ENCODE measurements at places on chromosomes 7 and 10.

- no peak for DNase-seq
These were observed 25.4 kb upstream of the ELN start for GRCh38 chr7:74002474-74003017.

- DNase-seq = no peak
These were observed 40.6 kb downstream of the PRKAG2 start for GRCh38 chr7:151836191-151836926.

DNA sequence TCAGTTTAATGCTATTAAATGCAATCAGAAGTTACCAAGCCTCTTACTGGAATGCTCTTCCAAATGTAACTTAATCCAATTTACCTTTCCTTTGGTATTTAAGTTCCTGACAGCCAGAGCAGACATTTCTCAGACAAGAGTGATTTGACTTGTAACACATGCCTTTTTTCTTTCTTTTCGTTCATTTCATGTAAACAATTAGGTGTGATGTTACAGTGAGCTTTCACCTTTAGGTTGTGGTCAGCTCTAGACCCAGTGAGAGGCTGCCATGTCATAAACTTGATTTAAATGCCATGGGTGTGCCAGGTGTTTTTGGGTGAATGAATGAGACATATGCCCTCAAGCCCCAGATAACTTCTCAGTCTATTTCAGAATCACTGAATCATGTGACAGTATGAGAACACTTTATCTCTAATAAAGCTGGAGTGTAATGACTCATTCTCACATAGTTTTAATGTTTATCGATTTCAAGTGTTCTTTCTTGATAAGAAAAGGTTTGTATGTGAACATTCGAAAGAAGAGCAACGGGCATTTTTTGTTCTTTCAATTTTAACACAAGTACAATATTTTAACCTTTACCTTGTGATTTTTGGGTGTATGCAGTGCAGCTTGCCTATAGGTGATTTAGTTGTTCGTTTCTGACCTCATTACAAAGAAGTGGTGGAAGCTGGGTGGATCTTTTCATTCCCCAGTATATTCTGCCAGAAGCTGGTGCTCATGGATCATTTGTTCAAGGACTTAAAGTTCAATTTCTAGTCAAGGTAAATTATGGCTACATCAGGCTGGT is 61.5 kb downstream of the CHN2 start:
- DNase-seq = no peak

DNA sequence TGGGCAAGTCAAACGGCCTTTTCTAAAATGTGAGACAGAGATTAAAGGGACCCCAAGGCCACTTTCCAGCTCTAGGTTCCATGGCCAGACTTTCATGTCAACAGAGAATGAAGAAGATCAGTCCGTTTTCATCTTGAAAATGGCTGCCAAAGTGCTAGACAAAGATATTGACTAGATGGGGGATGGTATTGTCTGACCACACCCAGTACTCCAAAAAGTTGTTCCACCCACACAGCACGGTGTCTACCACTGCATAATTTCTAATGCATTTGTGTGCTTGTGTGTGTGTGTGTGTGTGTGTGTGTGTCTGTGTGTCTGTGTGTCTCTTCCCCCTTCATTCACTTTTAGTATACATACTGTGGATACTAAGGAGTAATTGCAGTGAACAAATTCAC is 1.3 kb downstream of the COL1A2 start:
- no peak for DNase-seq
